ENCODE measurements at places on chromosomes 4 and X. TPM values are rescaled to one million over a fixed set of nuclear protein-coding genes. Genes with fewer than 3 reads are reported as not detected.

DNA sequence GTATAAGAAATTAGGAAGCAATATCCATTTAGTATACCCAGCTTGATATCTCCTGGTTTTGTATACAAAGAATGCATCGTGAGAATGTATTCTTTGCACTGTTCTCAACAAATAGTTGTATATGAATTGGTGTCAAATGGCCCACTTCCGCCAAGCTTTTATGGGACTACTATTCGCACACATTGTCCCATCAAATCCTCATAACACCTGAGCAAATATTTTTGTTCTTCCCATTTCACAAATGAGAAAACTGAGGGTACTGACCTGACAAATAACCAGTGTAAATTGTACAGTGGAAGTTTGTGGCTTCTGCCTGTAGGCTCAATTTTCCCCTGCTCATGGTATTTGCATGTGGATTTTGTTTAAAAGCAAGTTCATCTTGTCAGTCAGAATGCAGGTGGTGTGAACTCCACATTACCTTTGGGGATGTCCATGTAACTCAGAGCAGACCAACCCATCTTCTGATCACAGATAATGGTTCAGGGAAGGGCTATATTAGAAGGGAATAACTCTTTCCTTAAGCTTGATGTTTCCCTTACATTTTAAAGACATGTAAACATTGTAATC, 51.5 kb upstream of the FAM241A start:
- H3K27ac ChIP-seq = no peak overlapping the region
- H3K36me3 ChIP-seq = no peaks in the 10 kb centered on the region
- no peak for DNase-seq
- no peaks in the 10 kb centered on the region for H3K27me3 ChIP-seq
- H3K4me1 ChIP-seq = no peaks in the 10 kb centered on the region

- no peak for DNase-seq
- no peak overlapping the region for H3K4me3 ChIP-seq
- peaks cover 3% of the 10 kb centered on the region for H3K4me1 ChIP-seq
- H3K27me3 ChIP-seq = no peaks in the 10 kb centered on the region
- H3K36me3 ChIP-seq = no peaks in the 10 kb centered on the region
- no peak overlapping the region for H3K27ac ChIP-seq
Measured at GRCh38 chr4:19164334-19164733, 1087.4 kb upstream of the SLIT2 start.

The ARMCX2 gene
- total RNA-seq = not detected

The GPR173 gene
- total RNA-seq = 0.26 TPM

All from Caco-2 (cell line).